ENCODE measurements at places on chromosomes 1 and 21.

- no peak for DNase-seq
These were observed 141.9 kb upstream of the CXADR start for GRCh38 chr21:17370916-17371315.

DNA sequence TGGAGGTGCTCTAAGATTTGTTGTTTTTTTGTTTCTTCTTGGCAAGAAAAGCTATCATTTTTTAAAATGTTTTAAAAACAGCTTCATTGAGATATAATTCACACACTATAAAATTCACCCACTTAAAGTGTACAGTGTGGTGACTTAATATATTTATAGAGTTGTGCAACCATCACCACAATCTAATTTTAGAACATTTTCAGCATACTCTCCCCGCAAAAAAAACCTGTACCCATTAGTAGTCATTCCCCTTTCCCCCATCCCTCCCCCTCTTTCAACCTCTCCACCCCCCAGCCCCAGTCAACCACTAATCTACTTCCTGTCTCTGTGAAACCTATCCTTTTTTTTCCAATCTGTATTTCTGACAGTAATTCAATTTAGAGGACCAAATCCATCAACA lies 30.6 kb downstream of the ZC3H11B start:
- no peak for DNase-seq

- no peak for DNase-seq
These were observed 137.5 kb upstream of the JUN start for GRCh38 chr1:58921342-58921741.

GRCh38 chr1:221328371-221328770 lies 413.5 kb downstream of the DUSP10 start:
- no peak for DNase-seq

DNA sequence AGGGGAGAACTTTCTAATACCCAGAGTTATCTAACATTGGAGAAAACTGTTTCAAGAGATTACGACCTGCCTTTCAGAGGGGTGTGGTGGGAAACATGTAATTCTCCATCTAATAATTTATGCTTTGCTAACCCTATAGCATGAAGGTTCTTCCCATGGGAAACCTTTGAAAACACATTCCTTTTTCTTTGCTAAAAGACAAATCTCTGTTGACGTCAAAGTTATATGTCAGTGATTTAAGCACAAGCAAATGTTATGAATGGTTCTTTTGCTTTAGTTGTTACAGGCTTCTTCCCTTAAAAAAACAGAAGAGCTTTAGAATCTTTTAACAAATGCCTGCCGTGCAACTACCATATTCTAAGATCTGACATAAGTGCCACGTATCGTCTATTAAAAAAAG lies 19.2 kb downstream of the FMO2 start:
- DNase-seq: no peak

DNA sequence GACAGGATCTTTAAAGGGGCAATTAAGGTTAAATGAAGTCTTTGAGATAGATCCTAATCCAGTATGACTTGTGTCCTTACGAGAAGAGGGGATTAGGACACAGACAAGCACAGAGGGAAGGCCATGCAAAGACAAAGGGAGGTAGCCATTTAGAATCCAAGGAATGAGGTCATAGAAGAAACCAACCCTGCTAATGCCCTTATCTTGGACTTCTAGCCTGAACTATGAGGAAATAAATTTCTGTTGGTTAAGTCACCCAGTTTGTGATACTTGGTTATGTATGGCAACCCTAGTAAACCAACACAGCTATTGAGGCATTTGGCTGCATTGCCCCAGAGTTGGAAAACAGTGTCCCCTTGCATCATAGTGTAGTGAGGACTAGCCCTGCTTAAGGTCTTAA lies 121.3 kb downstream of the MAST2 start:
- peak; percentile 12 for DNase-seq

Measured in epithelial cell of prostate (primary cell).